ENCODE measurements at places on chromosomes 13 and 19.
A peak's percentile ranks its signal among the peaks of the same experiment; 100 is the strongest.

DNA sequence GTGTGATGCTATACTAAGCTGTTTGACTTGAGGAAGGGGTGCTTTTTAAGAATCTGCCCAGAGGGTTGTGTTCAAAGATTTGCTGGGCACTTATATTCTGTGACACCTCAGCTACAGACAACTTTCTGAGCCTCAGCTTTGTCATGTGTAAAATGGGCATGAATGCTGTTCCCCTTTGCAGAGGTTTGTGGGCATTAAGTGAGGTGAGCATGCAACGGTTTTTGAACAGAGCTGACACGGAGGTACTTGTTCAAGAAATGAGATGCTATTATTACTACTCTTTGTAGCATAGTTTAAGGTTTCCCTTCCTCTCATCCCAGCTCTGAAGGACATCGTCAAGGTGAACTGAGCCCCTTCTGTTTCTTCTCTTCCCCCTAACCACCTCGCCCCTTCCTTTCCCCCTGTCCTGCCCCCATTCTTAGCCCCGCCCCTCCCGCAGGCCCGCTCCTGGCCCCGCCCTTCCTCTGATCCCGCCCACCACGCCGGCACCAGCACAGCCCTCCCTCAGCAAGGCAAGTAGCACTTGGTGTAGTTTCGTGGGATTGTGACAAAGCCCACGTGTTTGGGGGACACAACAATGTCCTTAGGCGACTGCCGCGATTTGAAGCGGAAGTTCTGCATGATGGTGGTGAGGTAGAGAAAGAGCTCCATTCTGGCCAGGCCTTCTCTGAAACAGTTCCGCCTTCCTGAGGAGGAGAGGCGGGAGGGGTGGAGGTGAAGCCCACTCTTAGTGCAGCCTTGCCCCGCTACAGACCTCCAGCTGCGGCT, 26.1 kb upstream of the CYP2A7 start:
- no peak for DNase-seq

- peak; percentile 19 for DNase-seq
Observed at GRCh38 chr19:47779524-47780214, 1.2 kb downstream of the SELENOW start.

DNA sequence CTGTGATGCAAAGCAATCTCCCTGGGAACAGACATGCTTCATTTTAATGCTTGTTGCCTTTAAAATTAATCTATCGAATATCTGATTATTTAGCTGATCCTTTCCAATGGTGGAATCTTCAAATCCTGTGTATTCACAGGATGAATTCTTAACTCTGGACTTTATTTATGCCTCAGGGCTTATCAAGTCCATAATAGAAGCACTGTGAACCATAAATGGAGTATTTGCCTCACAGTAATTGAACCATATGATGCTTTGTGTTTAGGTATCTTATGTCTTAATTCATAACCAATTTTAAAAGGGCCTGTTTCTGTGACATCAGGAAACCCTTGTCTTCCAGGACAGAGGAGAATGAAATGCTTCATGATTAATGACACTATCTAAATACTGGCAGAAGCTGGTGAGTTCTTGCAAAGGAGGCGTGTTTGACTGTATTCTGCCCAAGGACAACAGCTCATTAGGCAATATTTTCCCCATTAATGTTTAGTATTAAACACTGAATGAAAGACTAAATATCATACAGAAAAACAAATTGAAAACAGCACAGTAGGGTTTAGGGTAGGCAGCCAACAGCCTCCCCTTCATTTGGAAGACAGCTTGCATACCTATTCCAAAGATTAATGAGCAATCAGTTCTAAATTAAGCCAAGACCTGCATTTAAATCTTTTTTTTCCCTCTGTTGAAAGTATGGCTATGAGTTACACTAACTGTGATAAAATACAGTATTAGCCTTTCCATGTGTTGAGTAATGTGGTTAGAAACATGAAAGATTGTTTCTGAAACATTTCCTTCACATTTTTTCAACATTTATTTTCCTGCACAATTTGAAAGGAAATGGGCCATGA, 709.4 kb downstream of the PCDH9 start:
- no peak for DNase-seq

GRCh38 chr19:19348266-19348665, 27.6 kb downstream of the MAU2 start:
- no peak for DNase-seq

GRCh38 chr19:42140125-42140754, 8.0 kb upstream of the POU2F2 start:
- no peak for DNase-seq

GRCh38 chr19:5172859-5173630, 167.6 kb downstream of the PTPRS start:
- no peak for DNase-seq

GRCh38 chr13:60439201-60439600, 42.2 kb downstream of the TDRD3 start:
- no peak for DNase-seq

All from hippocampal formation (tissue), 2 donors.